ENCODE measurements at places on chromosomes 1 and 21. TPM values are rescaled to one million over a fixed set of nuclear protein-coding genes. Genes with fewer than 3 reads are reported as not detected.

DNA sequence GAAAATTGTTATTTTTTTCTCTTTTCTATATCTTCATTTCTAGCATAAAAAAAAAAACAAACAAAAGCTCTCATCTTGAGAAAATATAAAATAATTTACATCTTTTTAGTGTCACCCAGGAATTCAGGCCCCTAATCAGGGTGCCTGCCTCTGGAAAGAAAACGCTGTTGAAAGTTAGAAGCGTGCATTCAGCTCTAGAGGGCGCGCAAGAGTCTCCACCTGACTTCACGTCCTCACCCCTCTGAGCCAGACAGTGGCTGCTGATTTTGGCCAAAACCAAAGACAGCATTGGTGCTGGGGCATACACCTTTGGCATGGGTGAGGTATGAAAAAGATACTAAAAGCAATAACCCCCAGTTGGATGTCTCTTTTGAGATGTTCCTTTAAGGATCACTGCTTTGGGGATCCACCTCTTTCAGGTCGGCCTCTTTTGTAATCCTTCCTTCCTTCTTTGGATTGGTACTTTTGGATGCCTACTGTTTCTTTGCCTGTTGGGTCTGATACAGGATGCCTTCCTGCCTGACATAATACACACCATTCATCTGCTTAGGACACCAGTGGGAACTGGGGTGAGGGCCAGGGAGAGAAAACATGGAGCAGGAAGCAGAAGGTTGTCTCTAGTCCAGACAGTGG lies 77.6 kb upstream of the CHRM3 start:
- no peak for DNase-seq

DNA sequence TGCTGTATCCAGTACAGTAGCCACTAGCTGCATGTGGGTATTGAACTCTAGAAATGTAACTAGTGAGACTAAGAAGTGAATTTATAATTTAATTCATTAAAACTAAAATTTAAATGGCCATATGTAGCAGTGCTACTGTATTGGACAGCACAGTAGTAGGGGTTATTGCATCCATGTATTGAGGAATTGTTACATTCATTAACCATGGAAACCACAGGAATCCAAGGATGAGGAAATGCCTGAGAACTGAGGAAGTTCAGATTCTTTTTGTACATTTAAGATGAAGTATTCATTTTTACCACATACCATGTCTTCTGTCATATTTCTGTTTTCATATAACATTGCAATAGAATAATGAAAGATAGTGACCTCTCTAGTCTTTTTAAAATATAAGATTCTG lies 2.6 kb downstream of the MTF2 start:
- no peak for DNase-seq

Gene CFHR4
- polyA plus RNA-seq, result not detected

DNA sequence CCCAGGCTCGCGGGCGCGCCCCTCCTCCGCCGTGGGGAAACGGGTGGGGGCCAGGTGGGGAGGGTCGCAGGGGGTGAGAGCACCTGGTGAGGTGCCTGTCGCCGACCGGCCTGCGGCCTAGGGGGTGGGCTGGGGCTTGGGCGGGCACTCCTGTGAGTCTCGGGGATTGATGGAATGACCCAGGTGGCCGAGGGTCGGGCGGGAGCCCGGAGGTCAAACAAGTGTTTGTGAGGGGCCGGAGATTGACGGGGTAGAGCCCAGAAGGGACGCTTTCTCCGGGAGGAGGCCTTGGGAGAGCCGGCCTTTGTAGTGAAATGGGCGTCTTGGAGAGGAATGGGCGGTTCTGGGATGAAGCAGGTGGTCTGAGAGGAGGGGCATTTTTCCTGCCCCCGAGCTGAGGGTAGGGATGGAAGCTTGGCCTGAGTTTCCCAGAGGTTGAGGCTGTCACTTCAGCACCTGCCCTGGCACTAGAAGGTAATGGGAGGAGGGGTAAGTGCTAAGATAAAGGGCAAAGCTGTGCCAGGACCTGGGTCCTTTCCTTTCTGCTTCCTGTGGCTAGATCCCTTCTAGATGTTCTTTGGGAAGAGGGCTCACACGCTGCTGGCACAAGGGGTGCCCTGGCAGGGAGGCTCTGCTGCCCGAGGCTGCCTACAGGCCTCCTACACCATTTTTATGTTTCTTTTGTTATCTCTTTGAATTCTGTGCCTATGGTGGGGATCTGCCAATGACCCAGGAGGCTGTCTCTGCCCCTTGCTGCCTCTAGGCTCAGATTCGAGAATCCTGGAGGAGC lies 56.1 kb downstream of the NDUFS5 start:
- no peak for DNase-seq

Data from heart right ventricle (tissue), 16 donors.